ENCODE measurements at places on chromosomes 16 and 17.

DNA sequence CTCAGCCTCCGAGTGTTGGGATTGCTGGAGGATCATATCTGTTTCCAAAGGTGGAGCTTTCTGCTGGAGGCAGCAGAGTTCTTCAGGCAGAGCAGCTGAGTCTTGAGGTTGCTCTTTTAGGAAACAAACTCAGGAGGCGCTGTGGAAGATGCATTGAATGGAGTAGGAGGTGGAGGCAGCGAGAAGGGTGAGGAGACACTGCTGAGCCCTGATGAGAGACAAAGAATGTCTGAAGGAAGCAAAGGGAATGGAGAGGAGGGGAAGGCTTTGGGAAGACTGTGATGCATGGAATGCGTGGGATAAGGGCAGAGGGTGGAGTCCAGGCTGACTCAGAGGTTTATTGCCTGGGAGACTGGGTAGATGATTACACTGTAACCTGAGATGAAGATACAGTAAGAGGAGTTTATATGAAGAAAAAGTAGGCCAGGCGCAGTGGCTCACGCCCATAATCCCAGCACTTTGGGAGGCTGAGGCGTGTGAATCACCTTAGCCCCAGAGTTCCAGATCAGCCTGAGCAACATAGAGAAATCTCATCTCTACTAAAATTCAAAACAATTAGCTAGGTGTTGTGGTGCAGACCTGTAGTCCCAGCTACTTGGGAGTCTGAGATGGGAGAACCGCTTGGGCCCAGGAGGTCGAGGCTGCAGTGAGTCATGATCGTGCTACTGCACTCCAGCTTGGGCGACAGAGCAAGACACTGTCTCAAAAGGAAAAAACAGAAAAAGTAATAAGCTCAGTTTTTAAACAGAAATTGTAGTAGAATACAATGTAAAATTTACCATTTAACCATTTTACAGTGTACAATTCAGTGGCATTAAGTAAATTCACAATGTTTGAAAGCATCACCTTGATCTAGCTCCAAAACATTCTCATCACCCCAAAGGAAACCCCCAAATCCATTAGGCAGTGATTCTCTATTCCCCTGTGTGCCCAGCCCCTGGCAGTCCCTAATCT, 17.8 kb upstream of the TMEM219 start:
- peak; percentile 98 for DNase-seq

- no peak for DNase-seq
These were observed 12.4 kb downstream of the AMZ2 start for GRCh38 chr17:68260051-68260762.

DNA sequence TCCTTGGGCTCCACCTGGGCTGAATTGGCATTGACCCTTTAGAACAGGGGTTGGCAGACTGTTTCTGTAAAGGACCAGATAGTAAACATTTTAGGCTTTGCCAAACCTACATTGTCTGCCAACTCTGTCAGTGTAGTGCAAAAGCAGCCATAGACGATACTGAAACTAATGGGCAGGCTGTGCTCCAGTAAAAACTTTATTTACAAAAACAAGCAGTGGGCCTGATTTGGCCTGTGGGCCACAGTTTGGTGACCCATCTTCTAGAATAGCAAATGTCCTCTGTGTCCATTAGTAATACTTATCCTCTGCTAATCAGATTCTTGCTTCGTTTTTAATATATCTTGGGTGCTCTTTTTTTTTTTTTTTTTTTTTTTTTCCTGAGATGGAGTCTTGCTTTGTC, 6.2 kb downstream of the UTP4 start:
- no peak for DNase-seq

DNA sequence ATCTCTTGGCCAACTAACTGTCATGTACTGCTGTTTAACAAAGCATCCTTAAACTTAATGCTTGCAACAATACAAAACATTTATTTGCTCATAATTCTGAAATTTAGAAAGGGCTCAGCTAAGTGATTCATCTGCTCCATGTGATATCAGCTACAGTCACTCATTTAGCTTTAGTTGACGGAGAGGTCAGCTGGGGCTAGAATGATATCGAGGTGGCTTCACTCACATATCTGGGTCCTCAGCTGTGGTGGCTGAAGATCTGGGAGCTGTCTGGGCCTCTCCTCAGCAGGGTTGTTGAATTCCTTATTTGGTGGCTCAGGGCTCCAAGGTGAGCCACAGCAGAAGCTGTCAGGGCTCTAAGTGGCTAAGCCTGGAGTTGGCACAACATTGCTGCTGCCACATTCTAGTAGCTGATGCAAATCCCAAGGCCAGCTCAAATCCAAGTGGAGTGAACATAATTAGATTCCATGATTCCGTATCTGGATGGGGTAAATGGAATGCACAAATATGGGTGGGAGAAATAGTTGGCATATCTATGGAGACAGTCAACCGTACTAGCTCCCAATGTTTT, 62.8 kb downstream of the HS3ST3A1 start:
- no peak for DNase-seq

GRCh38 chr17:44105941-44106340, 17.5 kb downstream of the HDAC5 start:
- DNase-seq: no peak

DNA sequence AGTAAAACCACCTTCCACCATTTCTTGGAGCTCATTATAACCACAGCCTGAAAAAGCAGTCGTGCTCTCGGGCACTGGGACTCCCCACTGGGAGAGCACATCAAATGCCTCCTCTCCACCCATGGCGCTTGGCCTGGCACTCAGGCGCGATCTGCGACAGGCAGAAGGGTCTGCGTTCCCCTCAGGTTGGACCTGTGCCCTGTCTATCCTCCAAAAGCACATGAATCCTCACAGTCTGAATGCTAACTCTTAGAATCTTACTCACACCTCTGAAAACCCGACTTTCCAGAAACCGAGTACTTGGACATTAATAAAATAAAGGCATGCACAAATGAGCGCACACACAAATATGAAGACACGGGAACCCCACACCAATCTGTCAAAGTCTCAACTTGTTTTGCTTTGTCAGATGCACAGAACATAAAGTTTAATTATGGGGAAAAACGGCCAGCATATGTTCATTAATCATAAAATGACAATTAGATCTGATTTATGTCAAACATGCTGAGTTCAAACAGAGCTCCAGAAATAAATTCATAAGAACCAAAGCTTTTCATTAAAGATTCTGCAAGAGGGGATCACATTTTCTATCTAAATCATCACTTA, 20.5 kb upstream of the FAAP100 start:
- DNase-seq: no peak

DNA sequence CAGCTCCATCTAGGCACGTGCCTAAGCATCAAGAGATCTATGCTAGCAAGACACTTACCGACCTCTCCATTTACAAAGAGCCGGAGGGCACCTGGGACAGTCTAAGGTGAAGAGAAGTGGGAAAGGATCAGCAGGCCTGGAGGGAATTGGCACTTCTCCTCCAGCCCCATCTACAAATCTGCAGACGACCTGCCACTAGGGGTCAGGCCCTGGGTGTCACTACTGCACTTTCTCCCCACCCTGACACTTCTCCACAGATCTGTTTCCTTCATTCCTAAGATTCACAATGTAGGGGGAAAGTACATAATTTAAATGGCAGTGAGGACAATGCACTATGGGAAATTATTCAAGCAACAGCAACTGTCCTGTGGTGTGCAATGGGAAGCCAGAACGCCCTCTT, 8.1 kb downstream of the MKS1 start:
- DNase-seq: no peak

DNA sequence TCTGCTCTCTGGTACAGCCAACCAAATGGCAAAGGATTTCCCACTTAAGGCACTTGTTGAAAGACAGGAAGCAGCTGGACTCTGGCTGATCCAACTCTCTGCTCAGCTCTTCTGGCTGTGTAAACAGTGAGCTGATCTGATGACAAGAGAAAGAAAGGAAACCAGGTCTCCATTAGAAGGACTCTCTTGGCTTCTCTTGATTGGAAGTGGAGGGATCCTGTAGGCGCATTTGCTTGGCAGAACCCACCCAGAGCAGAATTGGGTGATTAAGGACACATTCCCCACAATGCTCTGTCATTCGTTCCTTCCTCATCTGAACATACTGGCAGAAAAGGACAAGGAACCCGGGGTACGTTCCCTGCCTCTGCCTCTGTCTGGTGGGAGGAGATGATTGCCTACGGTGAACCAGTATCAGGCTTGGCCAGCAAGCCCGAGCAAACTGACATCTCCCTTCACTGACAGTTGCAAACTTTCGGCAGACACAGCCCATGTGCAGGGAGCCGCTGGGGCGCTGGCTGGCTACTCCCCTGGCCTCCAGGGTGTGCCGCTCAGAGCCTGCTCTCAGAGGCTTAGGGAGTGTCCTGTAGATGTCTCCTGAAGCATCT, 29.1 kb downstream of the LDHD start:
- DNase-seq: peak; percentile 84

GRCh38 chr16:30663820-30664219, 5.6 kb downstream of the FBRS start:
- no peak for DNase-seq

GRCh38 chr17:74953134-74953687, 17.5 kb downstream of the OTOP3 start:
- DNase-seq: no peak

GRCh38 chr17:73519011-73519410, 125.2 kb downstream of the SDK2 start:
- no peak for DNase-seq

DNA sequence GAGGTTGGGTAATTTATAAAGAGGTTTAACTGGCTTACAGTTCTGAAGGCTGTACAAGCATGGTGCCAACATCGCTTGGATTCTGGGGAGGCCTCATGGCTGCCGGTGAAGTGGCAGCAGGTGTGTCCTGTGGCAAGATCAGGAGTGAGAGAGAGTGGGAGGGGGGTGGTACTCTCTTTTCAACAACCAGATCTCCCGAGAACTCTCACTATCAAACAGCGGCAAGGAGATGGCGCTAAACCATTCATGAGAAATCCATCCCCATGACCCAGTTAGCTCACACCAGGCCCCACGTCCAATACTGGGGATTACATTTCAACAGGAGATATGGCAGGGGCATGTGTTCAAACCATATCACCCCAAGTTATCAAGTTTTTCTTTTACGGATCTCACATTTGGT, 44.0 kb upstream of the CBX4 start:
- DNase-seq: no peak

DNA sequence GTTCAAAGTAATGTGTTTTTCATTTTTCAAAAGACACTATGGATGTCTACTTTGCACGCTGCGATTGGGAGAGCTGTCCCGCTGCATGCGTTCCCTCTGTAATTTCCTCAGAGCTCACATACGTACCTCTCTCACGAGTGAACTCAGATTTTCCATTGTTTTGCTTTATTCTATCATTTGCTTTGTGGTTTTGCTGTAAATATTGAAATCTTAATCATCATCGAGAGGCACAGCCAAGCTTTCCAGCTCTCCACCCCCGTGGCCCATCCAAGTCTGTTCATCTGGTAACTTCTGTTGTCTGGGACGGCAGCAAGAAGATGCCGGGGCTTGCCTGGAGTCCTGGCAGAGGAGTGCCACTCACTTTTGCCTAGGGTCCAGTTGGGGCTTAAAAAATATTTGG, 21.1 kb downstream of the TMC6 start:
- peak; percentile 12 for DNase-seq

- no peak for DNase-seq
These were observed 101.2 kb upstream of the DHX40 start for GRCh38 chr17:59464246-59464645.

DNA sequence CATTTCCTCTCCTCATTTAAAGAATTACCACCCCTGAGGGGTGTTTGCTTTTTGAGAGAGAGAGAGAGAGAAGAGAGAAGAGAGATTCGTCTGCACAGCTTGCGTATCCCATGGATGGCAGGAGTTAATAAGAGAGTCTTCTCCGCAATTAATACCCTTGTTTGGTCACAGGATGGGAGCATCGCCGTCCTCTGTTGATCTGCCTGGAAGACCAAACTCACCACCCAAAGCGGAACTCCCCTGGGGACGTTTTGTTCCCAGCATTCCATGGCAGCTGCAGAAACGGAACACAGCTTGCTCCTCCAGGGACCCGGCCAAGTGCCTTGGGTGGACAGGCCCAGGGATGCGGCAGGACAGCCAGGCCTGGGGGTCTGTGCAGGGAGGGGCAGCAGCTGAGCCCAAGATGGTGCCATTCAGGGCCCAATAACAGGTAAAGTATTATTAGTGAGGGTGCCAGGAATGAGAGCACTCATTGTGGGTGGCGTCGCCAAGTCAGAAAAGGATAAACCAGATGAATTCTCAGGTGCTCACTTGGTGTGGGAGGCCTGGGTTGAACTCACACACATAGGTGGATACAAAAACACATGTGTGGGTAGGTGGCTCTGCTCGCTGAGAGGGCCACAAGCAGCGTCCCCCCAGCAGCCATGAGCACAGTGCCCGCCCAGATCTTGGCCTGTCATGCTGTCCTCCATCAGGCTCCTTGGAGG, 83.1 kb downstream of the NT5M start:
- DNase-seq: no peak

DNA sequence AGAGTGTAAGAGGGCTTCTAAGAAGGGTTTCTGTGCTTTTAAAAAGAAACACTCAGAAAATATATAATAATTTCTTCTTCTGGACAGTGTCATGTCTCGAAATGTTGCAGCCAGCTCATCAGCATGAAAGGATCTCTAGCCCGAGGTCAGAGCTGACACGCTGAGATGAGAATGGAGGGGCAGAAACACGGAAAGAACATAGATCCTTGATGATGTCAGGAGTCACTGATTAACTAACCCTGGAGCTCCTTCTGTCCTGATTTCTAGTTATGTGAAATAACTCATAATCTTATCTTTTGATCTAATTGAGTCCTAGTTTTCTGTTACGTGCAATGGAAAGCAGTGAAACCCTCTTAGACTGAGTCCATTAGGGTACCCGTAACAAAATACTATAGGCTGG, 10.3 kb upstream of the TOX3 start:
- no peak for DNase-seq

DNA sequence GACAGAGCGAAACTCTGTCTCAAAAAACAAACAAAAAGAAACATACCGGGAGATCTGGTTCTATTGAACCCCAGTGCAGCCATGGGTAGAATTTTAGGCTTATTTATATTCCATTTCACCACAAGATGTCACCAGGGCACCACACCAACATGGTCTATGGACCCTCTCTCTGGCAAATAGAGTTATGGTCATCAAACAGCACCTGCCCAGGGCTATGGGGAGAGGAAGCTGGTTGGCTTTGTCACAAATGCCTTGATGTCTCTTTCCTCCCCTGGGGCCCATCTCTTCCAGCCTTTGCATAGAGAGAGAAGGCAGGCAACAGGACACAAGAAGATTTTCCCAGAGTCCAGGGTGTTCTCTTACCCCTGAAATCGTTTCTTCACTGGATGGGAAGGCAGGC, 128.4 kb downstream of the WWOX start:
- DNase-seq: no peak

- DNase-seq: peak; percentile 96
These were observed 46.2 kb downstream of the TUBD1 start for GRCh38 chr17:59846394-59847165.

DNA sequence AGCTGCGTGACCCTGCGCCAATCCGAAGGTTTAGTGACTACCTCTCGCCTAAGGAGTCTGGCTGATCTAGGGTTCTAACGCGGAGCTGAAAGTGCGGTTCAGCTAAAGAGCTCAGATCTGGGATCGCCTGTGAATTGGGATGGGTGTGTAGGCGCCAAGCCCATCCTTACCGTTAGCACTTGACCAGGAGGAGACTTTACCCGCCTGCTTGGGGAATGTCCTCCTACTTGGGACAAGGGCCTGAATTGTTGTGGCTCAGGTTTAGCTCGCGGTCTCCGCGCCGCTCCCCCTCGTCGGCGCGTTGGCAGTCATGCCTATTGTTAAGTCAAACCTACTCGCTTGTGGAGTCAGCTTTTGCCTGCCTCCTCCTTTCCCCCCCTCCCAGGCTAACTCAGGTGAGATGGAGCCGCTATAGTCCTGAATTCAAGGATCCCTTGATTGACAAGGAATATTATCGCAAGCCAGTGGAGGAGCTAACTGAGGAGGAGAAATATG, 480 bp downstream of the MRPS7 start:
- DNase-seq: no peak

Measured in AG10803 (cell line).